ENCODE measurements at places on chromosomes 1 and 21.
A peak's percentile ranks its signal among the peaks of the same experiment; 100 is the strongest.

- no peak for DNase-seq
Observed at GRCh38 chr1:109687641-109688499, at the start of gene GSTM1. Gene GSTM1, plus strand, starts transcription at chr1:109687817. Its CDS starts 57 bp downstream, at chr1:109687874.

DNA sequence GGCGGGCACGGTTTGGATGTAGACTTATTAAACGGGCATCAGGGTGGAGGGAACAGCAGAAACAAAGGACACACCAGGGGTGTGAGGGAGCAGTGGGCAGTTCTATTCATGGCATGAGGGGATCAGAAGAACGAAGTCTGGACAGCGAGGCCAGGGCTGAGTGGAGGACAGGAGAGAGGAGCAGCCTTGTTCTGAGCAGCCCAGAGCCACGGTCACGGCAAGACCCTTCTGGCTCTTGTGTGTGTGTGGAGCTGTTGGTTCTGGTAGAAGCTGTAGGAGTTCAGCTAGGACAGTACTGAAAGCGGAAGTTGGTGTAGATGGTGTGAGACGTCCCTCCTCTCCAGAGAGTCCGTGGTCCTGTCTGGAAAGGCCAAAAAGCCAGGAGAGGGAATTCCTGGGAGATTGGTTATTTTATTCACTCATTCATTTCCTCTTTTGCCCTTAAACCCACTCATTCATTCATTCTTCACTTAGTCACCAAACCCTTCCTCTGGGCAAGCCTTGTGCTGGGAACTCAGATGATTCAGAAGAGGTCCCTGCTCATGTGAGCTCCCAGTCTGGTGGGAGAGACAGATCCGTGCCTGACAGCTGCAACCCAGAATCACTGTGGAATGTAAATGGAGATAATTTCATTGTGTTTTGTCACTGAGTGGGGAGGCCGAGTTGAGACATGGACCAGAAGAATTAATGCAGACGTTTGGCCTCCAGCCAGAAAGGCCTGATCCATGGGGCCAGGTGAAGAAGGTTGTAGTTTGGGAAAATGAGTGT is 4.1 kb upstream of the ACOT11 start:
- DNase-seq = no peak

DNA sequence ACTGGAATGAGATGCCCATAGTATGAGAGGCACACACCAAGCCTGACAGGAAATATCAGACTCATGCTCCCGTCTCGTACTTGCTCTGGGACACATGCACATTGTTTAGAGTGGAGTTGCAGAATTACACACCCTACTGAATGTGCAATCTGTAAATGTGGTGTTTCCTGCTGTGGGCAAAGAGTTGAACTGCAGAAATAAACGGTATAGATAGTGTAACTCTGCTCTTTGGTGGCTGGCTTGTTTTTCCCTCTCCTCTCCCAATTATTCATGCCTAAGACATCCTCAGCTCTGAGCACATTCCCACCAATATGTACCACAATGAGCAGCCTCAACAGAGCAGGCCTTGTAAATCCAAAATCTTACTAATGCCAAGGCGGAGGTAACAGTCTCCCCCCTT is 90.1 kb upstream of the DIRAS3 start:
- no peak for DNase-seq

GRCh38 chr1:211305044-211305443 is 21.6 kb upstream of the TRAF5 start:
- no peak for DNase-seq

DNA sequence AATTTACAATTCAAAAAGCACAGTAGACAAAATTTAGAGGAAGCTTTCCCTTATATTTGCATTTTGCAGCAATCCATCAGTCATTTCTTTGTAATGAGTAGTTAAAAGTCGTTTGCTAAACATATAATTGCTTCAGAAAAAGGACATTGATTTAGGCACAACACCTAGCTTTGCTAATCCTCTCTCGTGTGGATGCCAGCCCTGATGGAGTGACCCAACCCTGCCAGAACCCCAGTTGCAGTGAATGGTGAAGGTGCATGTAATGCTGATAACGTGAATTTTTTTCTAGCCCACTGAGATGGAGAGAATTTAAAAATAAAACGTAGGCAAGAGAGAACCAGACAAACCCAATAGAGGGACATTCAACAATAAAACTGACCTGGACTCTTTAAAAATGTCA is 263.4 kb downstream of the GRIK1 start:
- DNase-seq = no peak

GRCh38 chr1:202957733-202958543 is at the start of gene ADIPOR1:
Gene ADIPOR1, minus strand, starts transcription at chr1:202958312. Its CDS starts 7,242 bp downstream, at chr1:202951070.
- peak; percentile 93 for DNase-seq

GRCh38 chr1:9315411-9316079 is 22.9 kb downstream of the SPSB1 start:
- DNase-seq = no peak

DNA sequence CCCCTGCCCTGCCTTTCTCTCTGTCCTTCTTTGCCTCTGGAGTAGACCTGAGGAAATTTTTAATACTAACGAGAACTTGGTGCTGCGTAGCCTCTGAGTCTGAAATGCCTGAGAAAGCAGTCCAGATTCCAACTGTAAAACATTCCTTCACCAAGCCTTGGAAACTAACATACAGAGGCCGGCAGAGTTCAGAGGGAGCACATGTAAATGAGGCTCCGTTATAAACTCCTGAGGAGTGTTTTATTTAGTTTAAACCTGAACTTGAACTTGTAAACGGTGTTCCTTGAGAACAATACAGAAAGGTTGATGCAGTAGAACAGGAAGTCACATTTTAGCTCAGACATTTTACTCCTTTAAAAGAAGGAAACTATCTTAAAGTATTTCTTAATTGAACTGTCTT is 280.7 kb downstream of the TM2D1 start:
- peak; percentile 48 for DNase-seq

- DNase-seq = no peak
Observed at GRCh38 chr1:19232524-19232846, 18.8 kb downstream of the EMC1 start.

Measured in right hindlimb (tissue), 1 donor.